ENCODE measurements at places on chromosomes 1 and 21.

DNA sequence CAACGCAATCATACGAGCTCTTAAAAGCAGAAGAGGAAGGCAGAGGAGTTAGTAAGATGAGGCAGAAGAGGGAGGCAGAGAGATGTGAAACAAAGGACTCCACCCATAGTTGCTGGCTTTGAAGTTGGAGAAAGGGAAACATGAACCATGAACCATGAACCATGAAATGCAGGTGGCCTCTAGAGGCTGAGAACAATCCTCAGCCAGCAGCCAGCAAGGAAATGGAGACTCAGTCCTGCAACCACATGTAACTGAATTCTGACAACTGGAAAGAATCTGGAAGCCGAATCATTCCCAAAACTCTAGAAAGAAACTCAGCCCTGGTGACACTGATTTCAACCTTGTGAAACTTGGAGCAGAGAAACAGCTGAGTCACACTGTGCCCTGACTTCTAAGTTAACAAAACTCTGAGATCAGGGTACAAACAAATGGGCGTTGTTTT, 10.1 kb downstream of the DIPK1A start:
- DNase-seq = no peak

GRCh38 chr1:243842978-243843511, 7.0 kb downstream of the AKT3 start:
- DNase-seq = peak; percentile 6

DNA sequence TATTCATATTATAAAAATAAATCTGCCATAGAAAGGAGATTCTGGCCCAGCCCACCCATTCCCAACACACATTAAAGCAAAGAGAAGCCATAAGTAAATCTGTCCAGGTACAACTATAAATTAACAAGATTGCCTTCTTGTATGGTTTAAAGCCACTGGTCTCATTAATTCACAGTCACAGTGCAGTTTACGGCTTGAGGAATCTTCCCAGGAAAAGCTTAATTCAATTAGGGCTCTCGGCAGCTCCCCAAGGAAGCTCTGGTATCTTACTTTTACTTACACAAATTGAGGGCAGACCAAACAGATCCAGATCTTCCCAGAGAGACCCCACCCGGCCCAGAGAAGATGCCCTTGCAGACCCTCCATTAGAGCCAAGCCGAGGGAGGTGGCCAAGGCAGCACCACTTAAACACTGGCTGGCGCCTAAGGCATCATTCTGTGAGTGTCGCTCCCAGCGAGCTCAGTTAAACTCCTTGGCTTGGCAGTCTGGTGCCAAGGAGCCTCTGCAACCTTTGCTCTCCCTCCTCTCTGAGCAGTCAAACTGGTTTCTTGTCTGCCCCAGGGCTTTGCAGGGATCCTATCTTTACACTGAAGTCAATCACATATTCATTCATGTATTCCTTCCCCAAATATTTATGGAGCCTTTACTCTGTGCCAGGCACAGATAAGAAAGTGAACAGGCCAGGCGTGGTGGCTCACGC, 10.7 kb downstream of the SLC9A1 start:
- no peak for DNase-seq

GRCh38 chr1:67043366-67043765, 10.6 kb downstream of the SLC35D1 start:
- no peak for DNase-seq

DNA sequence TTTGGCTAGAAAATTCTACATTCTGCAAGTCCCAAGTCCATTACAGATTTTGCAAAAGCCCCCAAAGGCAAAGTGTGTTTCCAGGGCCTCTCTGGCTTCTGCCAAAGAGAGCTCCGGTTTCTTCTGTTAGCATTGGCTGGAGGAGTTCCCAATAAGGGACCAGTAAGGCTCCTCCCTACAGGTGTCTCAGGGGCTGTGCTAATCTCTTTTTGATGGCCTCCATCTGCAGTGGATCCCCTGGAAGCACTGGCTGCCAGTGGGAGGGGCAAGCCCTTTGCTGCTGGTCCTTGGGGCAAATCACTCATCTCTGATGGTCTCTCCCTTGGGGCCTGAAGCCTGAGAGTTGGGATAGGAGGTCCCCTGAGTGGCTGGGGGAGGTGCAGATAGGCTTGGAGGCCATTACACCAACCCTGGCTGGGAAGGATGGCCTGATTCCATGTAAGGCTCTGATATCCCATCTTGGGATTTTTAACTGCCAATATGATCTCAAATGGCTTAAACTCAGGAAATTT, 89.1 kb upstream of the USP24 start:
- DNase-seq = no peak

DNA sequence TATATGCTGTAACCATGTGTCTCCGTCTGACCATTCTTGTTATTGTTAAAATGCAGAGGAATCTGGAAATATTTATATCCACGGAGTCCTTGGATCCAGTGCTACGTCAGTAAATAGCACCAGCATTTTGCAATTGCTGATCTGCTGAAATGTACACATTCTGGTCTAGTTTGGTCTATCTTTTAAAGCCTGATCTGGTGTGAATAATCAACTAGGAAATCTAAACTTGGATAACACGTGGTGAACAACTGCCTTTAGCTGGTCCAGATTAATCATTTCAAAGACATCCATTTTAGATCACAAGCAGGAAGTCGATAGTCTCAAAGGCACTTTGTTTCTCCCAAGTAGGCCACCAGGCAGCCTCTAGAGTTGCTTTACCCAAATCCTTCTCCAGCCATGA, 32.6 kb downstream of the PDPN start:
- DNase-seq = no peak

DNA sequence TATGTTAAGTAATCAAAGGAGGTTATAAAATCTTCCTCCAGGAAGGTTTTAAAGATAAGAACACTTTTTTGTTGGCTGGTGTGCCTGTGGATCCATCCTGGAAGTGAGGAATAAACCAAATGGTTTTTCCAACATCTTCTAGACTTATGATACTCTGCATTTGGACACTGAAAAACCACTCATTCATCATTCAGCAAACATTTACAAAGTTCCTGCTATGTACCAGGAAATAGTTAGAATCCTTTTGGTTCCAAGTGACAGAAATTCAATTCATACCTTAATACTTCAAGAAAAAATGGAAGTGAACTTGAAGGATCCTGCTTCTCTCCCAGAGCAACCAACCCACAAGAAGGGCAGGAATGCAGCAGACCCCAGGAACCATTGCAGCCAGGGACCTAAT, 39.6 kb upstream of the PIGC start:
- no peak for DNase-seq

All from activated T-cell treated with anti-CD3 and anti-CD28 coated beads for 24 hours (primary cell).